Hippocampal formation (tissue), 2 donors: ENCODE measurements at places on chromosomes 1 and 21.
A peak's percentile ranks its signal among the peaks of the same experiment; 100 is the strongest.

DNA sequence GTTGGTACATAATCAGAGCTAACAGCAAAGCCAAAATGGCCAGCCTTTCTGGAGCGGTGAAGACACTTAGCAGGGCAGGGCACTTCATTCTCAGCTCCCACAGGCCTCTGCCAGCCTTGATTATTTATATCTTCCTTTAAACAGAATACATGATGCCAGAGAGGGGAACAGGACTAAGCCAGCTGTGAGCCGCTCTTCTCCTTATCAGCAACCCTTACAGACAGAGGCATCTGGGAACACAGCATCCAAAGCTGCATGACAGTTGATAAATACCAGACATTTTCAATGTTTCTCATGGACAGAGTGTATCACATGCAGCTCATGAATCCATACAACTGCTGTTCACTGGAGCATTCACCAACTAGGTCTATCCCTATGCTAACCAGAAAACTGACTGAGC, 29.1 kb downstream of the DNAJC11 start:
- no peak for DNase-seq

- DNase-seq = no peak
These were observed 14.5 kb downstream of the VAV3 start for GRCh38 chr1:107950464-107950863.

DNA sequence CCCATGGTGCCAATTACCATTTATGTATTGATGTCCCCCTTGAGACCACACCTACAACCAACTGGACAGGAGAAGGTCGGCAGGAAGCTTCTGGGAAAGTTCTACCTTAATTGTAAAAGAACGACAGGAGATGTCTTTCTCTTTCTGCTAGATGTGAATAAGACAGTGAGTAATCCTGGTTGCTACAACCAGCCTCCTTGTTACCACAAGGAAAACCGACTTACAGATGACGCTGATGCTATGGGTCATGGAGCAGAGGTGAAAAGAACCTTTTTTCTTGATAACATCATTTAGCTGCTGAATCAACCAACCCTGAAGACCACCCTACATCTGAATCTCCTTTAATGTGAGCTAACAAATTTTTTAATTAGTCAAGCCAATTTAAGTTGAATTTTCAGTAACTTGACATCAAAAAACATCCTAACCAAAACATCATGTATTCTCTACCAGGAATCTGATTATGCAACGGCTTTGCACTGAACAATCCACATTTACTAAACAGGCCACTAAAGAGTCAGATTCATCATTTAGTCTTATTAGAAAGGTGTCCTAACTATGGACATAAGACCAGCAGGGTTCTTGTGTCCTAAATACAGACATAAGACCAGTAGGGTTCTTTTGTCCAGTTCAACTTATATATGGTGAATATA, 23.0 kb downstream of the RGS2 start:
- DNase-seq = no peak

- no peak for DNase-seq
These were observed 5.0 kb downstream of the FYB2 start for GRCh38 chr1:56814205-56814604.

GRCh38 chr1:57019236-57019839, 53.5 kb upstream of the C8B start:
- no peak for DNase-seq

- peak; percentile 97 for DNase-seq
These were observed 19.0 kb downstream of the MTX1 start for GRCh38 chr1:155227261-155228095.

DNA sequence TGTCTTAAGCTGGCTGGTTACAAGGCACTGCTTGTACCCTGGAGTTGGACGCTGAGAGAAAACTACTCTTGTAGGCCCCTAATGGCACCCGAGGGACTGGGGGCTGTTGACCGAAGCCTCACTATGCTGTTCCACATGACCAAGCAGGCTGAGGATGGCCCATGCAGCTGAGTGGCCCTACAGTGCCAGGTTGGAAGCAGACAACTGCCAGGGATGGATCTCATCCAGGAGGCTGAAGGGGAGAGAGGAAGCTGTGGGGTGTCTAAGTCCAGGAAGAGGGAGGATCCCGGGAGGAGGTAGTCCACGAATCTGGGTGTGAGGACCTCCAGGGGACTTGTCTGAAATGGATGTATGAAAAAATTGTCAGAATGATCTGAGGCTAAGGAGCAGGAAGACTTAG, 45.8 kb downstream of the FOXD2 start:
- DNase-seq = no peak

DNA sequence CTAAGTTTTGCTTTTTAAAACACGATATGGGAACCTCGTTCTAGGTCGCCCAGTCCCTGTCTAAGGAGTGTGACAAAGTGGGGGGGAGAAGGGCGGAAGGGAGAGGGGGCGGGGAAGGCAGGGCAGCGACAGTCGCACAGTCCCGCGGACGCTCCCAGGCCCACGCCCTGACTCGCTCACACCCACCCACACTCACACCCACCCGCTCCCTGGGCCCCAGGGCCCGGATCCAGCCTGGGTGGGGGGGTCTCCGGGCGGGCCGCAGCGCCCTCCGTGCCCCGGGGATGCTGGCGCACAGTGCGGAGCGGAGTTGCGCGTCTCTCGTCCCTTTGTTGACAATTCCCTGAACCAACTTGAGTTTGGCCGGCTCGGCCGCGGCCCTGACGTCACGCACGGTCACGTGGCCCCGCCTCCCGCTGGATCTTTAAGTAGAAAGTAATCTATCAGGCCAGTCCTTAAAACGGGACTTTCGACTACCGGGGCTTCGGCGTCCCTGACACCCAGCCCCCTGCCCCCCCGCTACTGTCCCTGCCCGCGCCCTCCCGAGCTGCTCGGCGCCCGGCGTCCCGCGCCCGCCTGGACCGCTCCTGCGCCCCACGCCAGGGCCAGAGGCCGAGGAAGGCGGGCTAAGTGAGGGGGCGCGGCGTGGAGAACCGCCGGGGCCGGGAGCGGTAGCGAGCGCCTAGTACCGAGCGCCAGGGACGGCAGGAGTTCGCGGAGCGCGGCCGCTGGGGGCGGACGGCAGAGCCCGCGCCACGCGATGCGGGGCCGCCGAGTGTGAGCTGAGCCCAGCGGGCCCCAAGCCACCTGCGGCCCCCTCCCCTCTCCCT, at the start of gene FOXD3:
FOXD3 (plus strand) TSS at position 454 of the 830 bp plus-strand sequence. CDS start 492 bp downstream, outside the sequence.
- DNase-seq = no peak

- no peak for DNase-seq
These were observed 10.8 kb upstream of the THEM4 start for GRCh38 chr1:151920149-151920548.

- no peak for DNase-seq
These were observed 139.9 kb downstream of the PEX14 start for GRCh38 chr1:10614377-10615225.

DNA sequence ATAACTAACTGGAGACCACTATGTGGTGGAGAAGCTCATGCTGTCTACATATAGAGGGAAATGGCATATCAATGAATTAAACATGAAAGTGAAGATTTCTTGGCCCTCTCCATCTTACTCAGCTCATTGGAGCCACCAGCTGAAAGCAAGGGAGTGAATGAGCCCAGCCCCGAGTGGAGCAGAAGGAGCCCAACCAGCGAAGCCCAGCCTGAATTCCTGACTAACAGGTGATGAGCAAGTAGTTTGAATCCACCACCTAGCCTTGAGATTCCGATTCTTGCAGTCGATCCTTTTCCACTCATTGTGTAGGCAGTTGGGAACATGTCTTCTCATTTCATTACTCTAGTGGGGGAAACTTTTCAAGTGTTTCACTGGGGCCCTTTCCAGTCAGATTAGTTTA, 18.6 kb upstream of the ST6GALNAC3 start:
- DNase-seq = no peak

- no peak for DNase-seq
These were observed 2.6 kb upstream of the SH3GLB1 start for GRCh38 chr1:86701731-86702130.

DNA sequence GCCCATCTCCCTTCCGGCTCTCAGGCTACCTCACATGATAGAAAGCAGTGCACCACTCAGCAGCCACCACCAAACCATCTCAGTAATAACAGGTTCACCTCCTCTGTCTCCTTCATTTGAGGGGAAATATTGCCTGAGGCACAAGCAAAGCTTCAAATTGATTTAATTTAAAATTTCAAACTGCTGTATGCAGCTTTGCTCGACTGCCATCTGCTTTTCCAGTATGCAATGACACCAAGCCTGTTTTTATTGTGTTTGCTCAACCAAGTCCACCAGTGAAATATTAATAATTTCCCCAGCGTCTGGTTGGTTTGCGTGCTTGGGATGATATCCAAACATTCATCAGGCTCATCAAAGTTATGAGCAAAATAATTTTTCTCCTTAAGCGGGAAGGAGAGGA, 552.4 kb upstream of the DAB1 start:
- no peak for DNase-seq

GRCh38 chr1:93666613-93667384, 14.8 kb downstream of the BCAR3 start:
- DNase-seq = no peak

DNA sequence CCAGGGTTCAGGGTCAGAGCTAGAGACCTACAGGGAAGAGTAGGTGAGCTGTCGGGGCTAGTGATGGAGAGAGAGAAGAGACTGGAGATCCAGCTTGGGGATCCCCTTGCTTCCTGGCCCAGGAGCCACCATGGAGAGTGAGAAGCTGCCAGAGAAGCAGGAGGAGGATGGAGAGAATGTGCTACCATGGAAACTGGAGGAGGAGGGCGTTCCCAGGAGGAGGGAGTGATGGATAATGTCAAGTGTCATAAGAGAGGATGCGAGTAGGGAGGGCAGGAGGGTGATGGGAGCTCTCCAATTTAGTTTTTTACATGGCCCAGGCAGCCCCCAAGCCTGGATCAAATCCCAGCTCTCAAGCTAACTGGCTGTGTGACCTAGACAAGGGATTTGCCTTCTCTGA, 46.5 kb upstream of the EPB41 start:
- no peak for DNase-seq

DNA sequence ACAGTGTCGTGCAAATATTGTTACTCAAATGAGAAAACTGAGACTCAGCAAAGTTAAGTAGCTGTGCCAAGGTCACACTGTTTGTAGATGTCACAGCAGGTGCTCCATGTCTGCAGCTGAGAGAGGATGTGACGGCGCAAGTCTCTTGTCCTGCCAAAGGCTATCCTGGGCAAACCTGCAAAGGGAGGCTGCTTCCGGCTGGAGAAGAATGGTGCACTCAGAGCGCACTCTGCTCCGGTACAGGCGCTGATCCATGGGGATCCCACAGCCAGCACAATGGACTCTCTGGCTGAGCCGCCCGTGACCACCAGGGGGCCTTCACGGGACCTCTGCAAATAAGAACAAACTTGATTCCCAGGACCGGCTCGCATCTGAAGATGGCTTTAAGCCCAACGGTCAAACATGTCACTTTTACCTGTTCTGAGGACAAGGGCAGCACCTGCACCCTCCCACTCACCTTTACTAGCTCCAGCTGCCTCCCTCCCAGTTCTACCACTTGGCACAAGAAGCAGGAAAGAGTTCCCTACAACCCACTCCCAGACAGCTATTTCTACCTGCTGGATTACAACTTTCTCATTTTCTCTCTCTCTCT, 21.9 kb downstream of the RD3 start:
- peak; percentile 48 for DNase-seq

- peak; percentile 33 for DNase-seq
These were observed 107.1 kb downstream of the SPSB1 start for GRCh38 chr1:9399510-9400424.

DNA sequence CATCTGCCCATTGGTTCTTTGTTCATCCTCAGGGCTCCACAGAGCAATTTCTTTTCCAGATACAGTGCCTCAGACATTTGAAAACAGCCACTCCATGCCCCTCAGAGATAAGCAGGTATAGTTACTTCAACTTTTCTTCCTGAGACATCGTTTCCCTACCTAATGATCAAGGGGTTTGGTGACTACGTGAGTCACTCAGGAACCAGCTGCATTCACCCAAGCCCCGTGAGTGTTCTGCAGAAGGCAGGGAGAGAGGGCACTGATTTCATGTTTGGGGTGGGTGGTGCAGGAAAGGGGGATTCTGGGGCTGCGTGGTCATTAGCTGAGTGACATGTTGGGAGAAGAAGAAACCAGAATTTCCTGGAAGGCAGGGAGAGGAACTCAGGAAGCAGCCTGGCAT, 25.0 kb downstream of the NCF2 start:
- no peak for DNase-seq

DNA sequence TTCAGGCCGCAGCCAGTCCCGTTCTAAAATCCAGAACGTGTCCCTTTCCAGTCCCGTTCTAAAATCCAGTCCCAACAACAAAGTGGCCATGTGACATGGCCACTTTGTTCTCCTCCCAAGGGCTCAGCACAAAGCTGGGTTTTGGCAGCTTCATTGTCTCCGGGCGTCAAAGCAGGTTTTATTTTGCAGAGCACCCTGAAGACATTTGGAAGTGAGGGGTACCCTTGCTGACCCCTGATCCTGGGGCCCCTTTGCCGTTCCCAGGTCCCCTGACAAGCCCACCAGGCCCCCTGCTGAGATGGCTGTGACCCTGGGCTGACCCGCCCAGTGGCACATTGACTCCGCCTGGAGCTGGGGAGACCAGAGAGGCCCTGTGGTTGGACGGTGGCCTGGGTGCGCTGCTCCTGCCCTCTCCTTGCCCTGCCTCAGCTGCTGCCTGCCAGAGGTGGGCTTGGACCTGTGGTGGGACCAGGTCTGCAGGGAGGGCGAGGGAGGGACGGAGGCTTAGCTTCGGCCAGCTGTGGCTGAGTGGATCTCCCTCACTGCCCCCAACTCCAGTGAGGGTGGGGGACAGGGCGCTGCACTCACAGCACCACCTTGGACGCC, 4.3 kb downstream of the PFKL start:
- peak; percentile 6 for DNase-seq

GRCh38 chr21:27382404-27382803, 415.5 kb upstream of the ADAMTS5 start:
- DNase-seq = no peak

DNA sequence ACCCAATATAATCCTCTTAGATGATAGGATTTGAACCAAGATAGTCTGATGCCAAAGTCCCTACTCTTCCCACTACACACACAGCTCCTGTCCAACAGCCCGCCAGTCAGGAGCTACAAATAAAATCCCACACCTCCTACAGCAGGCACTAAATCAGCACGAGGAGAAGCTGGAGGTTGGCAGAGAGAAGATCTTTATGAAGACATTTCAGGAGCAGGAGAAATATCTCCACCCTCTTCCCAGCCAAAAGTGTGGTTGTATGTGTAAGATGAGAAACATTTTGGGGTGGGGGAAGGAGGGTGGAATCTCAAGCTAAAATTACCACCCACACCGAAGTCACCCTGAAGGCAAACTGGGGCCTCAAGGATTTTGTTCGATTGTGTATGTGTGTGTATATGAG, 54.5 kb downstream of the PLXNA2 start:
- DNase-seq = no peak

- no peak for DNase-seq
These were observed 25.0 kb downstream of the PRMT2 start for GRCh38 chr21:46660505-46660904.

- no peak for DNase-seq
These were observed 7.2 kb downstream of the FAAH start for GRCh38 chr1:46401154-46401913.
